ENCODE measurements at places on chromosomes 3 and 15.

- no peak for DNase-seq
These were observed 14.8 kb downstream of the APH1B start for GRCh38 chr15:63292241-63292640.

GRCh38 chr3:39067286-39067685 is 15.5 kb downstream of the WDR48 start:
- no peak for DNase-seq

DNA sequence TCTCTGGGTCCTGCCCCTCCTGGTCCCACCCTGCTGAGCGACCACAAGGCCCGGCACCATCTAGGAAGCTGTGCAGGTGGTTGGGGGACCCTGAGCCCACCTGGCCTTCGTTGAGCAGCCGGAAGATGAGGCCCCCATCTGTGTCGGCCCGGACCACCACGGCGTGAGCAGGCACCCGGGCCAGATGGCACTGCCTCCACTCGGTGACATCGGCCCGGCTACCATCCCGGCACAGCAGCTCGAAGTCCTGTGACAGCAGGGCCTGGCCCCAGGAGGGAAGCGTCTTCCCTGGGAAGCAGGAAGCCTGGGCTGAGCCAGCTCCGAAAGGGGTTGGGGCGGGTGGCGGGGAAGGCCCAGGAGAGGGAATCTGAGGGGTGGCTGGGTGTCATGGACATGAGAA is 12.6 kb downstream of the MELTF start:
- DNase-seq, result no peak

GRCh38 chr3:139285691-139286090 is 58.1 kb upstream of the MRPS22 start:
- no peak for DNase-seq

- peak; percentile 17 for DNase-seq
These were observed 1.3 kb downstream of the MAGI1 start for GRCh38 chr3:66037330-66037985.

- DNase-seq, result peak; percentile 68
These were observed at the start of gene NISCH for GRCh38 chr3:52455283-52456168. NISCH (plus strand) TSS chr3:52455604; CDS start chr3:52455642, 38 bp downstream.

GRCh38 chr15:74616366-74616939 is 817 bp downstream of the CLK3 start:
- peak; percentile 11 for DNase-seq

DNA sequence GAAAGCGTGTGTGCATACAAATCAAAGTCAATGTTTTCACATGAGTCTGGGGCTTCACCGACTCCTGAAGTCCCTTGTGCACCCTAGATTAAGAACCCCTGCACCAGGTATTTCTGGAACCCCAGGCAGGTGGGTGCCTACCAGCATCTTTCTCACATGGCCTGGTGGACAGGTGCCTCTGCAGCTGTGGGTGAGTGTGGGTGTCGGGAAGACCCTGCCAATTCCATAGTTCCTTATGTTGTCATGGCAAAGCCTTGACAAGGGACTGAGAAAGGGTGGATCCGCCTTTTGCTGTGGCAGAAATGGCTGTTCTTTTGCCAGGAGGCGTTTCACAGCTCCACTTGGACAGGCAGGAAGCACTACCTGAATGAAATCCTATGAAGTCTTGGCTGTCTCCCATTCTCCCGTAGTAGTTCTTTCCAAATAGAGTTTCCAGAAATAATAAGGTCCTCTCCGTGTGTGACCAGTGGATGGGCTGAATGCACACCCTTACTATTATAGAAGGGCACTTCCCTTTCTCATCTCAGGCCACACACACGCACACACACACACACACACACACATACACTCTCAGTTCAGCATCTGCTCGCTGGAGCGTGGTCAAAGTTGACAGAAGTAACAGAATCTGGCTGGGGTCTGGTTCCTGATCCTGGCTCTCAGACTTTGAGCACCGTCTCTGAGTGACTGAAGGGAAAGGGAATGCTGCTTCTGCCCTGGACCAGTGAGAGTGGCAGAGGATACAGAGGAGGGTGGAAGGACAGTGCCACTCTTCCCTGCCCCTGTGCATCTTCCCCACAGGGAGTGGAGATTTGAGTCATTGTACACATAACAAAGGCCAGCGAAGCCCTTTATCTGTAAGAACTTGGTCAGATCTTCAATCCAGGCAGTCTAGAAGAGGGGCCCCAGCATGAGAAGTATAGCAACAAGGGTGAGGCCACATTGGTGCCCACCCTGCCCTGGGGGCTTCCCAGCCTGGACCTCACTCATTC is 38.7 kb downstream of the PDIA5 start:
- DNase-seq, result no peak

- DNase-seq, result no peak
These were observed 12.9 kb upstream of the TNFAIP8L3 start for GRCh38 chr15:51107612-51108011.

DNA sequence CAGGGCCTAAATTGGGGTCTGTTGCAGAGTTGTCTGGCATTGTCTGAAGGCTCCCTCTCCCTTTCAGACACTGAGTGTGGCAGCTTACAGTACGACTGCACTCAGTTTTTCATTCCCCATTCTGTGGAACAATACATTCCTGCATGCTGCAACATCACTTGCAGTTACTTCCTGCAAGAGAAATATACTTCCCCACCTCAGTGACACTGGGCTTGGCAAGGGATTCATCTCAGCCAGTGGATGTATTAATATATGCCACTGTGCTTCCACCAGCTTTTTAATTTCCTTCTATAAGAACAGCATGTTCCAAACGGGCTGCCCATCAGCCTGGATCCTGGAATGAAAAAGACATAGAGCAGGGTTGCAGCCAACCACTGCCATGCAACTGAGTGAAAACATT is 23.1 kb downstream of the B3GALNT1 start:
- no peak for DNase-seq

DNA sequence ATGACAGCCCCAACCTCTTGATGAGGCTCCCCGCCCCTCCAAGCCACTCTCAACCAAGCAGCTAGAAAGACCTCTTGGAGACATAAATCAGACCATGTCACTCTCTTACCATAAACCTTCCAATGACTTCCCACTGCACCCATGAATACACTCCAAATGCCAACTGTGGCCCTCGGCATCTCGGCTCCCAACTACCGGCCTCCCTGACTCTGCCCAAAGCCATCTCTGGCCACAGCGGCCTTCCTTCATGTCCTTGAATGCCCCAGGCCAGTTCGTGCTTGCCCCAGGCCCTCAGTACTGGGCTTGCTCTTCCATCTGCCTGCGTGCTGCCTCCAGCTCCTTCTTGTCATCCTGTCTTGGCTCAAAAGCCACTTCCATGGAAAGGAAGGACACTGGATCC is 32.0 kb downstream of the HCN4 start:
- DNase-seq, result no peak

- no peak for DNase-seq
These were observed 931.7 kb downstream of the MCTP2 start for GRCh38 chr15:95162967-95163531.

GRCh38 chr3:69403454-69403853 is 17.6 kb upstream of the FRMD4B start:
- no peak for DNase-seq
